ENCODE measurements at places on chromosomes 3 and 15.
A peak's percentile ranks its signal among the peaks of the same experiment; 100 is the strongest.

DNA sequence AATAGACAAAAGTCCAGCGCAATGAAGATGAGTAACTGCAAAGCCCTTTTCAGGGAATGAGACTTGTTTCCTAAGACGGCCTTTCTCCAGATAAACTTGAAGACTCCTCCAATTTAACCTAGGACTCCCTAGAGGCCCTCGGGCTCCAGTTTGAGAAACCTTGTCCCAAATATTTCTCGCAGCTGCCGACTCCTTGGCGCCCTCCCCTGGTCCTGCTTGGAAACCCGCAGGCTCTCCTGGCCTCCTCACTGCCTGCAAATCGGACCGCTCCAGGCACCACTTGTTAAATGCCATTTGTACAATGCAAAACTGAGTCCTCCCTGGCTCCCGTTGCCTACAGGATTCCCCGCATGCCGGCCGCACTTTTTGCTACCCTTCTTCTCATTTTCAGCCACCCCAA, 36.8 kb downstream of the MUC4 start:
- DNase-seq: no peak

DNA sequence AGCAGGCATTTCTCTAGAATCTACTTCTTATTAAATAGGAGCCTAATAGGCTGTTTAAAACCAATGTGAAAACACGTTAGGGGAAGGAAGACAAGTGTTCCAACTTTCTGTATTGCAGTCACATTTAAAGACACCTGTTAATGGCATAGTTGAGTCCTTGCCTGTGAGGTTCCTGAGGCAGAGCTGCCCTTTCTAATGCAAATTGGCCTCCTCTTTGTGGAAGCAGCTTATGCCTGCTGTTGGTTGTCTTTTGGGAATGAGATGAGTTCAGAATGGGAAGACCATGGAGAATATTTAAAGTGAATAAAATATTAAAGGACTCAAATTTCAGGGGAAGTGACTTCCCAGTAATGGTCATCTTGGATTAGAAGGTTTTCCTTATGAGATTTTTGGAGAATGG, 51.2 kb downstream of the NEK11 start:
- DNase-seq: no peak

DNA sequence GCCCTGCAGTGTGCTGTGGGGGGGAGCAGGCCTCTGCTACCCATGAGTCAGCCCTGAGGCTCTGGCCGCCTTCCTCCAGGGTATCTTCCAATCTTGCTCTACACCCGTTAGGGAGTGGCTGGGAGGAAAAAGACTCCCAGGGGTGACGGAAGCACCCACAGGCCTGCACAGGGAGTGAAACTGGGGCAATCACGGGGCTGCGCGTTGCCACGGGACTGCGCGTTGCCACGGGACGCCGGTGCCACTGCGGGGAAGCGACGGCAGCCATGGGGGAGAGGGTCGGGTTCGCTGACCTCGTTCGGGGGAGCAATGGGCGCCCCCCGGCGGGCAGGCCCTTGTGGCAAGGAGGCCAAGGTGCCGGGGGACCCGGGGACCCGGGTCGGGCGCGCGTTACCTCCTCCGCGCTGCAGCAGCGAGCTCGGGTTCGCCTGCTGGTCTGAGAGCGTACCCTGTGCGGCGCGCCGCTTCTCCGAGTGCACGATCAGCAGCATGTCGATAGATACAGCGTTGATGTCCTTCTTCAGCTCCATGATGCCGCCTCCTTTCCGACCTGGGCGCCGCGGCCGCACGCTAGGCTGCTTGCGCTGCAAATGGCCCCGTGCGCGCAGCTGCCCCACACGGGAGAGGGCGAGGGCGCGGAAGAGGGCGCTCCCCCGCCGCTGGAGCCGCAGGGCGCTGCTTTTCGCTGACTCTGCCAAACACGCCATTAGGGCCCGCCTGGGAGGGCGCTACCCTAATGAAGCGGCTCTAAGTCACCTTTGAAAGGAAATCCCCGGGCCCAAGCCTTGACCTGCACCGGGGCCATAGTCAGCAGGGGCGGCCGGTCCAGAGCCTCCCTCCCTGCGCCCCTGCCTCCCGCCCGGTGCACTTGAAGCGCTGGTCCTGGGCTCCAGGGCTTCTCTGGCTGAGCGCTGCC, at the start of gene KY:
TSS of gene KY (minus strand) at position 592 of the 916 bp plus-strand sequence. CDS start at position 530, 62 bp downstream.
- DNase-seq: no peak

GRCh38 chr3:149848238-149848637, 35.2 kb downstream of the RNF13 start:
- no peak for DNase-seq

DNA sequence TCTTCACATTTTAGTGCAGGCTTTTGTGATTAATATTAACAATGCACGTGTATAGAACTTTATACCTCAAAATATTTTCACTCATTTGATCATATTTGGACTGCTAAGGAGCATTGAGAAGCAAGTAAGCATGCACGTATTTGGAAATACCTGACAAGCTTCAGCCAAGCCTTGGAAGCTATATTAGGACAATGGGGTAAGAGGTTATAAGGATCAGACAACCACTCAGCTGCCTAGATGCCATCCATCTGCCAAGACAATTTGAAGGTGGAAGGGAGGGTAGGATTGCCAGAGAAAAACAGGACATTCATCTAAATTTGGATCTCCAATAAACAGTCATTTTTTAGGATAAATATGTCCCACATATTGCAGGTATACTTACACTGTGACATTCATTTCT, 394.9 kb upstream of the CFAP20DC start:
- no peak for DNase-seq

- DNase-seq: no peak
Observed at GRCh38 chr3:117217760-117218316, 508.3 kb downstream of the TUSC7 start.

- DNase-seq: no peak
Observed at GRCh38 chr3:27659279-27660021, 62.7 kb downstream of the EOMES start.

DNA sequence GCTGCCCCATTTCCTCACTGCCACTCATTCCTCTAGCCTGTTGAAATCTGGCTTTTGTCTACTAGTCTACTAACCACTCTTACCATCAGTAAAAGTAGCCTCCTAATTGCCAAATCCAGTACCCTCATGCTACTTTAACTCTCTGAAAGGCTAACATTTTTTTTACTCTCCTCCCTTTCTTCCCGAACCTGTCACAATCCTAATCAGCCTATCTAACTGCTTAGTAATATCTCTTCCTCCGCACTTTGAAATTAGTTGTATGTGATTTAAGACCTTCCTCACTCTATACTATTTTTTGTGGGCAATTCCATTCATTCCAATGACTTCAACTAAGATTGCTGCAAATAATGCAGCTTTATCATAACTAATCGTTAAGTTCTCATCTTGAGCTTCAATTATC, 3.7 kb downstream of the SENP7 start:
- no peak for DNase-seq

DNA sequence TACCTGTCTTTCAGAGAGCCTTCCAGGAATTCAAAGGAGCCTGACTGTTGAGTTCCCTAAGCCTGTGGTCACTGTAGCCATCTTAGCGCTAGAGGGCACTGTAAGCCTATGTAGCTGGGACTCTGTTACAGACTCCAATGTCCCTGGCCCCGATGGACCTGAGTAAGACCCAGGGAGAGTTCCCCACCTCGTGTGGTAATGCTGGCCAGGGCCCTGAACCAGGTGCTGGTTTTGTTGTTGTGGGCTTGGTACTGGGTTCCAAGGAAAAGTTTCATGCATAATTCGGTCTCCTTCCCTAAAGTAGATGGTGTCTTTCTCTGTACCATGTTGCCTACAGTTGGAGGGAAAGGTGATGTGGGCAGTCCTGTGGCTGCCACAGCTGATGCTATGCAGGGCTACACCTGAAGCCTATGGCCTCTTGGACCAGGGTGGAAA, 32.4 kb downstream of the CDAN1 start:
- peak; percentile 4 for DNase-seq

All from stimulated activated CD4-positive, alpha-beta T cell treated with anti-CD3 and anti-CD28 coated beads, Interleukin-1b, Interleukin-23, amount 100 ng/mL, for 1 hour (primary cell).